ENCODE measurements at places on chromosomes 3 and 15. TPM values are rescaled to one million over a fixed set of nuclear protein-coding genes. Genes with fewer than 3 reads are reported as not detected.

The PPM1L gene
- 15.4 TPM for polyA plus RNA-seq

The DAZL gene
- polyA plus RNA-seq = 0.13 TPM

The GABRR3 gene
- not detected for polyA plus RNA-seq

- no peak for DNase-seq
Observed at GRCh38 chr3:147371771-147372340, 34.5 kb downstream of the ZIC4 start.

DNA sequence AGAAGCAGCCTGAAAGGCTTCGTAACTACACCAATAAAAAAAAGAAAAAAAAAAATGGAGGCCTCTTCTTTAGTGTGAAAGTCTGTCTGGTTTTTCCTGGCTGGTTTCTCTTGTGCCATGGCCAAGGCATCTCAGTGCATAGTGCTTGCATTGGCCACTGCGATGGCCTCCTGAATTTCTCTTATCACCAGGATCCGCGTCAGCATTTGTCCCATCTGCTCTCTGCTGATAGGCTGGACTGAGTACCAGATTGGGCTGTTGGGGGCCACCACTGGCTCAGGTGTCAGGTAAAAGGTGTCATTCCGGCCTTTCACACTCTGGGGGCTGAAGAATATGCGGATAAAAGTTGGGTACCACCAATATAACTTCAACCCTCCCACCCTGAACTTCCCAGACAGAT is 1.1 kb upstream of the IMPDH2 start:
- DNase-seq = no peak

GRCh38 chr15:67521029-67521782 is at the start of gene C15orf61:
C15orf61 (plus strand) TSS chr15:67521131; CDS start chr15:67521249, 118 bp downstream.
- DNase-seq = peak; percentile 61

GRCh38 chr3:37652405-37652804 is 209.3 kb upstream of the CTDSPL start:
- DNase-seq = no peak

- DNase-seq = no peak
Observed at GRCh38 chr3:28544236-28544635, 195.6 kb upstream of the AZI2 start.

- no peak for DNase-seq
Observed at GRCh38 chr15:69871511-69872134, 226.1 kb downstream of the TLE3 start.

DNA sequence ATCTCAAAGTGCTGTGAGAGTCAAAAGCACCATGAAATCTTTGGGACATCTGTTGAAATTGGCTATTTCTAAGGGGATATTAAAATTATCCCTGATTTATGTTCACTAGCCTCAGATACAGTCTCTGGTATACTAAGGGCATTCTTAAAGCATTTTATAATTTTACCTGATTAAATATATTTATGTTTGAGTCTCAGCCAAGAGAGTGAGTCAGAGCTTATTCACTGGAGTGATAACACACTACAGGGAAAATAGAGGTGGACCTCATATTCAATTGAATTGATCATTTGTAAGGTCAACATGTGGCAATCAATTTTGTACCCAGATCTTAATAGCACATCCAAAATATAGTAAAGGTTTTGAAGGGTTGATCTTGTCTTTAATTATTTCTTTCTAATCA is 733.6 kb downstream of the EPHA3 start:
- DNase-seq = no peak
